ENCODE measurements at places on chromosomes 7 and 10.

DNA sequence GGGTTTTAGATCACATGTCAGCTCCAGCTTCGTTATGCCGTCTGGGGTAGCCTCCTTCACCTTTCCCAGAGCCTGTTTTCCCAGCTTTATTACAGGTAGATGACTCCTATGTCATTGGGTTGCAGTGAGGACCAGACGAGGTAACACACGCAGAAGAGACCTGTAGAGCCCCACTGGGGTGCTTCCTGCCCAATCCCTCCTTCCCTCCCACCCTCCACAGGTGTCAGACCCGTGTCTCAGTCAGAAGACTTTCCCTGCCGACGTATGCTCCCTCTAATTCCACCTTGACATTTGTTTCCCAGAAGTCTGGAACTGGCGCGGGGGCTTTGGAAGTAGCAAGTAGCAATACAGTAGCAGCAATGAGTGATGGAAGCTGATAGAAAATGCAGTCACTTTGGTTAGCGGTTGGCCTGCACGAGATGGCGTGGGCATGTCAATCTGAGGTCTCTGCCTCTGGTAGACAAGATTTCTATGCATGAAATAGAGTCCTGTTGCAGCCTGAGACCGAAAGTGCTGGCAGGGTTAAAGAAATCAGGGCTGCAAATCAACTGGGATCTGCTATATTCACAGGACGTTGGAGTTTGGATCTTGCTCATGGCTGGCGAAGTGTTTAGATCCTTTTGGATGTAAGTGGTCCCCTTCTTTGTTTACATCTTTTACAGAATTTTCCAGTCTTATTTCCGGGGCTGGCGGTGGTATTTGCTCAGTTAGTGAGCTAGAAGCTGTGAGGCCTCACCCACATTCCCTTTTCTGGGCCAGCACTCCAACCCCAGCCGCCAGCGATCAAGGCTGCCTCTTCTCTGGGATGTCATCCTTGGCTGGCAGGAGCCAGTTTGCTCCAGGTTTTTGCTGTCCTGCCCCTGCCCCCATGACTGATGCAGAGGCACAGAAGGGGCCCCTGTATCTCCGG is 78.3 kb upstream of the KMT2C start:
- DNase-seq, result no peak

- no peak for DNase-seq
Observed at GRCh38 chr10:115953281-115953680, 319.7 kb downstream of the GFRA1 start.

GRCh38 chr7:82444220-82444909 is 788 bp upstream of the CACNA2D1 start:
- no peak for DNase-seq

- DNase-seq, result no peak
Observed at GRCh38 chr7:46369933-46370654, 449.0 kb upstream of the IGFBP3 start.

DNA sequence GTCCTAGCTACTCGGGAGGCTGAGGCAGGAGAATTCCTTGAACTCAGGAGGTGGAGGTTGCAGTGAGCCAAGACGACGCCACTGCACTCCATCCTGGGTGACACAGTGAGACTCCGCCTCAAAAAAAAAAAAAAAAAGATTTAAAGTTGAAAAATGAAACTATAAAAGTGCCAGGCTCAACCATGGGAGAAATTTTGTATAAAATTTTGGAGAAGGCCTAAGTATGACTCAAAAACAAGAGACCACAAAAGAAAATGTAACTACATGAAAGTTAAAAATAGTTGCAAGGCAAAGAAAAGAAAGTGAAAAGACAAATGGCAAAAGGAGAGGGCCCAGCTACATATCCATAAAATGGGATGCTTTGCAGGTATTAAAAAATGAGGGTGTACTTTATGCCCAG is 104.1 kb downstream of the ARHGAP22 start:
- no peak for DNase-seq

- DNase-seq, result no peak
Observed at GRCh38 chr7:121126801-121127534, 138.5 kb downstream of the CPED1 start.

DNA sequence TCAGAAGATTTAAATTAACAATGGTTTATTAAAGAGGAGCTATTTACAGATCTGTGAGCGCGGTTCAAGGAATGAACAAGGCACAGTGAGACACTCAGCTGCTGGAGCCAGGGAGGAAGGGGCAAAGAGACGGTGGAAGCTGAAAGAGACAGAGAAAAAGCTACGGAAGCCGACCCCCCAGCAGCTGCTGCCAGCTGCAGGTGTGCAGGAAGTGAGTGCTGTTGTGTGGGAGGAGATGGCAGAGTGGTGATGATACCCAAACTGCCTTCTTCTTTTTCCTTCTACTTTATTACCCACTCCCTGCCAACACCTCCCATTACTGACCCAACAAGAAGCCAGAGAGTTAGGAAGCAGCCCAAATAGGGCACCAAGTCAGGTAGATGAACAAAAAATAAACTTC is 41.9 kb upstream of the MBL2 start:
- no peak for DNase-seq

DNA sequence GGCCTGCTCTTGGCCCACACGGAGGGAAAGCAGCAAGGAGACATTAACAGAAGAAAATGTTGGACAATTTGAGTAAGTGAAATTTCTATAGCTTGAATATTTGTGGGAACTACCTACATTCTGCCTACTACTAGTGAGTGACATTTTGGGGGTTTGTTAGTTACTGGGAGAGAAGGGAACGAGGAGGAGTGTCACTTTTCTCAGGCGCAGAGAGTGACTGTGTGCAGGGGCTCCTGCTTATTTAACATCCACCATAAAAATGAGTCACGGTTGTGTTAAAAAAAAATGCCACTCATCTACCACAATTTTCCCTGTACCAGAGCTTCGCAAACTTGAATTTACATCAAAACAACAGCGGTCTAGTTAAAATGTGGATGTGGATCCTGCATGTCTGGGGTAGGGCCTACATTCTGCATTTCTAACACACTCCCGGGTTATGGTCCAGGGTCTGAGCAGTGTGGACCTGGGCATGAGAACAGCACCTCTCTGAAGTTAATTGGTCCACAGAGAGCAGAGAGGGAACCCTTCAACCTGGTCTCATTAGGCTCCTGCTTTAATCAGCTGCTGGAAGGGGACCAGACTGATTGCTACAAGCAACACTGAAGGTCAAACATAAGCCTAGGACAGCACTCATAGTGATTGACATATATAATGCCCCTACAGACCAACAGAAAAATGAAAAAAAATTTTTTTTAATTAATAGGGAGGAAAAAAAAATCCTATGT is 41.4 kb downstream of the ICA1 start:
- no peak for DNase-seq
